DMS79 (cell line): ENCODE measurements at places on chromosomes 4 and X.

DNA sequence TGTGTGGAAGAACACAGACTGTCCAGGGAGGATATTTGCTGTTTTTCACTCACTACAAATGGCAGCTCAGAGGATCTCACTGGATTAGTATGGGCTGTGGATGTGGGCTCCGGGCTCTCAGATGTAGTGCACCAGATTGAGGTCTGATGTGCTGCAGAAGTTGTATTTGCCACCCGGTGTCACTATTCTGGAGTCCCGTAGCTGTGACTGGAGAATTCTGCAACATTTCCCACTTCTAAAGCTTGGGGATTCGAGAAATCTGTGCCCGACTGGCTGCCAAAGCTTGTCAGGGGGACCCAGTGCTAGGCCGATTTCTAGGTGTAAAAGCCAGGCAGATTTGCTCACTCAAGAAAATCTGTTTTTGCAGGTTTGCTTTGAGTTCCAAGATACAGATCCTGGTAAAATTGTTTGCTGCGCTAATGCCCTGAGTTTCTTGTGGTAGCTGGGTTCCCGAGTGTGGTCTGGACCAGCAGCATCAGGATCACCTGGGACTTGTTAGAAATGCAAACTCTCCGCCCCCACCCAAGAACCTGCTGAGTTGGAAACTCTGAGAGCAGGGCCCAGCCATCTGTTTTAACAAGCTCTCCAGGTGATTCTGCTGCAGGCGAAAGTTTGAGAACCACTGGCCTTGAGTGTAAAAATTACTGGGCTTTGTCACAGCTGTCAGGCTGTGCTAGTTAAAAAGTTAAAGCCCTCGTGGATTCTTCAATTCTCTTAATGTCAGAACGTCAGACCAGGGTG, 18.1 kb downstream of the KIT start:
- DNase-seq = no peak

- no peak for DNase-seq
Measured at GRCh38 chrX:68892134-68892533, 63.3 kb downstream of the EFNB1 start.

DNA sequence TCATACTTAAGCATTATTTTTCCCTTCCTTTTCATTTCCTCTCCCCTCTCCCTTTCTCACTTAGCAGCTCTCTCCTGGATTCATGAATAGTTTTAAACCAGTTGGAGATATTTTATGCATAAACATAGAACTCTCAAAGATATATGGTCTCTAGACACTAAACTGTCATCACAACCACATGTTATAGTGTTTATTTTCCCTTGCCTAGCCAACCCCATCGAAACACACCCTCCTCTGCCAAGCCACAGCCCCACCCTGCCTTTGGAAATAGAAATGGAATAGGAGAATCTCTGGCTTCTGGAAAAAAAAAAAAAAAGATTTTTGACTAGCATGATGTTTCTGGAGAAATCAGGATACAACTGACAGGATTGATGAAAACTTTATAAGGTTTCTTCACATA, 64.8 kb upstream of the RBPJ start:
- DNase-seq = no peak

GRCh38 chr4:54173281-54173912, 55.7 kb upstream of the PDGFRA start:
- DNase-seq = no peak

DNA sequence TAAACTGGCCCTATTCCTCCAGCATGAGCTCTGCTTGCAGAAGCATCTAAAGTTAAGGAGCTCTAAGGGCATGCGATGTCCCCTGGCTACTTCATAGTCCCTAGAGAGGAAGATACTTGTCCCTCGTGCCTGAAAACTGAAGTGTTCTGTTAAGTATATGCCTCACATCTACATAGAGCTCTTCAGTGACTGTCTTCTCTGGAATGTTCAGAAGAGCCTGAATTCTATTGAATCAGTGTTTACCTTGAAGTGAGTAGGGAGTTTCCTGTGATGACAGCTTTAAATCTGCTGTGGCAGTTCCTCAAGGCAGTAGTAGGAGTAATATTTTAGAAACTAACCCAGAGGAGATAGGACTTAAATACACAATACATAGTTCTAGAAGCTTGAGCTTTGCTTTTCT, 111.2 kb downstream of the ZNF518B start:
- DNase-seq = no peak

GRCh38 chrX:47093248-47093647, 15.0 kb downstream of the RGN start:
- no peak for DNase-seq

DNA sequence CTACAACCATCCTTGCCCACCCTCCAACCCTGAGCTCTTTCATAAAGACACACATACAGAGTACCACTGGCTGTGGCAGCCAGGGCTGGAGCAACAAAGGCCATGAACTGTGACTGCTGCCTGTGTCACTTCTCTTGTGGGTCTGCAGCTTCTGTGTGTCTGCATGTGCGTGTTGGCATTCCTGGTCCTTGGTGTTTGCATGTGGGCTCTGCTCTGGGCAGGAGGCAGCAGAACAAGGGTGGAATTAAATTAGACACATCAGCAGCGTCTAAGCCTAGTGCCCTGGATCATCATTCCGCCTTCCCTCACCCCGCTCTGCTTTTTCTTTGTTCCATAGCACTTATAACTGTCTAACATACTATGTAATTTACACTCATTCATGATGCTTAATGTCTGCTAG, 157.7 kb downstream of the MGST2 start:
- DNase-seq = no peak

GRCh38 chr4:152424977-152425376, 110.9 kb downstream of the FBXW7 start:
- DNase-seq = no peak

DNA sequence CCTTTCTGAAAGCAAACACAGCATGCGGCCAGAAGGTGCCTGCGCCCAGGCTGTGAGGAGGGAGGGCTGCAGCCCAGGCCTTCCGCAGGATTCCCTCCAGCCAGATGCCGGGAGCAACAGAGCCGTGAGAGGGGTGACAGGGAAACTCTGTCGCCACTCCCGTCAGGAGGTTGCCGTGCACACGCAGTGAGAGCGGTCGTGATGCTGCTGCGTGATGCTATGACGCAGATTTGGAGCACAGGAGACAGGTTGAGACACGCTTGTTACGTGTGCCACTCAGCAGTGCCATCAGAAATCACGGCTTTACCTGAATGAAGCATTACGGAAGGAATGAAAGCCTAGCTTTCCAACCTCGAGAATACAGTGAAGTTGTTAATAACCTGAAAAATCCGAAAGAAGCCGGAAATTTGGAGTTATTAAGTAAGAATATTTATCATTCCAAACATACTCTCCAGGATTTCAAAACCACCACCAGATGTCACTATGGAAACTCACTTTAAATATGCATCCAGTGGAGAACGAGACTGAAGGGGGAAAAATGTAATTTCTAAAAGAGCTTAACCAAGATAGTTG, 54.4 kb downstream of the FAT1 start:
- DNase-seq = no peak

GRCh38 chrX:12349201-12349600, 210.9 kb downstream of the FRMPD4 start:
- no peak for DNase-seq

GRCh38 chr4:145195167-145195952, 15.0 kb upstream of the OTUD4 start:
- DNase-seq = no peak

DNA sequence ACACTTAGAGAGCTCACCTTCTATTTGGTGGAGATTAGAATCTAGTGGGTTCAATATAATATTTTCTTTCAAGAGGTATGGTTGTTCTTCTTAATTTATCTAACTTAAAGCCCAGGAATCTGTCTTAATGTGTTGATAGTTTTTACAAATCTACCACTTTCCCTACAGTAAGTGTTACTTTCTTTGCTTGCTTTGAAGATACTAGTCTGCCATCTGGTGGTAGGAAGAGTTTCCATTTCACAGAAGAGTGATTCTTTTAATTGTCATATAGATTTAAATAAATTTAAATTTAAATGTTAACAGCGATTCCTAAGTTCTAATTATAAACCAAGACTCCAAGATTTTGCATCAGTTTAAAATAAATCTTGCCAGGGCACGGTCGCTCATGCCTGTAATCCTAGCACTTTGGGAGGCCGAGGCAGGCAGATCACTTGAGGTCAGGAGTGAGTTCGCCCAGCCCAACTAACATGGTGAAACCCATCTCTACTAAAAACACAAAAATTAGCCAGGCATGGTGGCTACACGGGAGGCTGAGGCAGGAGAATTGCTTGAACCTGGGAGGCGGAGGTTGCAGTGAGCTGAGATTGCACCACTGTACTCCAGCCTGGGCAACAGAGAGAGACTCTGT, 43.5 kb downstream of the NUDT9 start:
- DNase-seq = no peak

- DNase-seq = peak; percentile 44
Measured at GRCh38 chrX:75547783-75548182, 24.9 kb upstream of the ZDHHC15 start.

- no peak for DNase-seq
Measured at GRCh38 chr4:170853422-170854021, 763.8 kb upstream of the AADAT start.

DNA sequence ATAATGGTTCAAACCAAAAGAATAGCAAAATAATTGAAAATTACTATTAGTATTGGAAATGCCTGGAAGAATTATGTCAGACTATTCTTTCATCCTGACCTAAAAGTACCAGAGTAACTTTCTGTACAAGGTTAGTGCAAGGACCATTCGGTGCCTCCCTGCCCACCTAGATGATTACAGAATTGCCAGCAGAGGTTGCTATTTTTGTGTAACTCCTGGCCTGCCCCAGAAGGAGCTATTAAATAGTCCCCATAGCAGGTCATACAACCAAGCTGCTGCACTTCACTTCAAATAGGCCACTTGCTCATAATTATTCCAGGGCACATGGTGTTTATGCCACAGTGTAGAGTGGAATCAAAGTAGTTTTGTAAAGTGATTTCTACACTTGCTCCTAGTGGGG, 831.1 kb upstream of the PABPC4L start:
- DNase-seq = no peak

GRCh38 chr4:2416564-2417225, 1.8 kb downstream of the ZFYVE28 start:
- DNase-seq = no peak

GRCh38 chrX:28205126-28205525, 223.9 kb upstream of the DCAF8L1 start:
- DNase-seq = no peak

GRCh38 chr4:8735236-8736089, 136.2 kb downstream of the HMX1 start:
- no peak for DNase-seq

DNA sequence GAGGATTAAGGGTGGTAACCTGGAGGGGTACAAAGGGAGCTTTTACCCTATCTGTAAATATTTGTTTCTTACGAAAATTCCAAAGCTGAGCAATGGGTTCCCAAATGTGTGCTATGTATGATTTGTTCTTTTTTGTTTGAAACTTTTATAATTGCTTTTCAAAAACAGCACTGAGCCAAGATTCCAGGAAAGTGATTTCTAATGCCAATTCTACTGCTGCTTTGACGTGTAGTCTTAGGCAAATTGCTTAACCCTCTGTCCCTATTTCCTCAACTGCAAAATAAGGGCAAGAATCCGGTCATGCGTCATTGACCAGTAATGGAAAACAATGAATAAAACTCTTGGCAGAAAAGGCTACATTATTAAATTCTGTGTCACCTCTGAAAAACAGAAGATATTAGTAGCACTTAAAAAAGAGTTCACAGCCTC, 454.7 kb downstream of the IL15 start:
- no peak for DNase-seq

DNA sequence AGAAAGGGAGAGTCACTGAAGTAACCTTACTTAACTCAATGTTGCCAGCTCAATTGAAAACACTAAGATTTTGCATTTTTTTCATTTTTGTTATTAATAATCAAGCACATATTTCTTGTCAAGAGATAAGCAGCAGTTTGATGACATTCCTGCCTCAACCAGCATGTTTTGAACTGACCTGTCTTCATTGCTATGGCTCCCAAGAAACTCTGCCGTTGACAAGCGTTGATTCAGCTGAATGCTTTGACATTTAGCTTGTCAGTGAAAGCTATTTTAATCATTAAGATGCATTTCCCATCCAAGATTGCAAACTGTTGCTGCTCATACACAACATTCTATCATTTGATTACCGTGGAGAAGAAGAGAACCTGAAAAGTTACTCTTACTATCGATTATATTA, 5.9 kb downstream of the NAA11 start:
- DNase-seq = no peak

DNA sequence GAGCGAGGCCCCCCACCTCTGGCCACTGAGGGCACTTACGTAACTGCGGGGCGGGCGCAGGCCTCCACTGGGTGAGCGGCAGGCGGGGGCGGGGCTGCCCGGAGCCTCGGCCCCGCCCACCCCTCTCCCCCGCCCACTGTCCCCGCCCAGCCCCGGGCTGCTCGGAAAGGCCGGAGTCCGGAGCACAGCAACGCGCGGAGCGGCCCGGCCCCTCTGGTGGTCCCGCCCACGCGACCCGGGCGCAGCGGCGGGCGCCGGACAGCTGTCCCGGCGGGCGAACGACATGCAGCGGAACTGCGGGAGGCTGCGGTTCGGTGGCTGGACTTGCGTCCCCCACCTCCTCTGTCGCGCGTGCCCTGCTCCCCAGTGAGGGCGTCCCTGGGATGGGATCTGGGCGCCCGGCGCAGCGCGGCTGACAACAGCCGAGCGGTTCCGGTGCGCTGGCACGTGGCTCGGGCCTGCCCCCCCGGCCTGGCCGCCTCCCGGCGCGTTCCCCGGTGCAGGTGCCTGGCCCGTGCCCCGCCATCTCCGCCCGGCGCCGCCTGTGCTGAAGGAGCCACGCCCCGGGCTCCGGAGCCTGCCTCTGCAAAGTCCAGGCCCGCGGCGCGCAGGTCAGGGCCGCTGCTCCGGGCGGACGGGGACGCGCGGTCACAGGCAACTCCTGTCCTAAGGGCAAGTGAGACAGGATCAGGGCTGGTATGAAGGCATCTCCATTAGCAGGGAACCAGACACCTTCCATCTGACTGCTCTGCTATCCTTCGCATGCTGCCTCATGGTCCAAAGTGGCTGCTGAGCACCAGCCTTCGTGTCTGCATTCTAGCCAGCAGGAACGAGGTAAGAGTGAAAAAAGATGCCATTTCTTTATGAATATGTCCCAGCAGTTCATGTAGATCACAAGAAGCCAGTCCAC, 21.8 kb upstream of the JAKMIP1 start:
- DNase-seq = no peak

DNA sequence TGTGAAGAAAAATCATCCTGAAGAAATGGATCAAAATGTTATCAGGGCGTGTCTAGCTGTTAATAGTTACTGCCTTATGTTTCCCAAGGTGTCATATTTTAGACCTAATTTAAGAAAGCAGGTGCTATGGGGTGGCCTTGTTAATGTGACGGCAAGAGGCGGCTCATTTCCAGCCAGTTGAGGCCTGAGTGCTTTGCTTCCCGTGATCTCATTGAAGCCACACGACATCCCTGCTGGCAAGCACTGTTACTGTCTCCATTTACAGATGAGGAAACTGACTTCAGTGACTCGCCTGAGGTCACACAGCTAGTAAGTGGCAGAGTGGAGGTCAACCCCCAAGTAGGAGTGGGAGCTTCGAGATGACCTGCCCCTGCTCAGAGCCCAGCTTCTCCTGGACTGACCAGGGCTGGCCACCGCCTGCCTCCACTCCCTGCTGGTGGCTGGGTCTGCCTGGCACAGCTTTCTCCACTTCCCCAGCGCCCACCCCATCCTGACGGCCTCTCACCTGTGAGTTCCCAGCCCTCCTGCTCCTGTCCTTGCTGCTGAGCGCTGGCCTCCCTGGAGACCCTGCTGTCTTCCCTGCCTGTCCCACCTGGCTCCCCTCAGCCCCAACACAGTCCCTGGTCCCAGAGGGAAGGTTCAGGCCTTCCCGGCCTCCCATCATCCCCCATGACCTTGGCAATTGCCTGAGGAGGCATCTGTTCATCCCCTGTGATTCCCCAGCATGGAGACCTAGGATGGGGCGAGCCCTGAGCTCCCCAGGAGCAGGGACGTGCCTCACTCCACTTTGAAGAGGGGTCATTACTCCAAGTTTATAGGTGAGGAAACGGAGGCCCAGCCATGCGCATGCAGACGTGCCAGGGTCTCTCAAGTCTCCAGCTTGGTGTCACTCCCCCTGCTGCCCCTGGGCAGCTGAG, 47.7 kb upstream of the SORCS2 start:
- no peak for DNase-seq
